NCI-H2081 (cell line): ENCODE measurements at places on chromosomes 2 and 18.
A peak's percentile ranks its signal among the peaks of the same experiment; 100 is the strongest.

- no peak for DNase-seq
These were observed 48.9 kb downstream of the RAB31 start for GRCh38 chr18:9756933-9757470.

DNA sequence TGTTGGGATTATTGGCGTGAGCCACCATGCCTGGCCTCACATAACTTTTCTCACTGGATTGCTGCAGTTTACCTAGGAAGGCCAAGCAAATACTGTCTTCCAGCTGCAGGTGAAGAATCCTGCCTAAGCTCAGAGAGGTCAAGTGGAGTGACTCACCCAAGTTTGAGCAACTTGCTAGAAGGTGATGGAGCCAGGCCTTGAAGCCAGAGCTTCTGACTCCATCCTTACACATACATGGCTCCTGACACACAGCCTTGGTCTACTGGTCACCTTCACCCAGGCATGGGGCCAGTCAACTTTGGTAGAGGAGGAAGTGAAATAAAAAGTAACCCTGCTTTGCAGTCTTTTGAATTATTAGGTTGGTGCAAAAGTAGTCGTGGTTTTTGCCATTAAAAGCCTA lies 93.5 kb downstream of the VWA3B start:
- no peak for DNase-seq

DNA sequence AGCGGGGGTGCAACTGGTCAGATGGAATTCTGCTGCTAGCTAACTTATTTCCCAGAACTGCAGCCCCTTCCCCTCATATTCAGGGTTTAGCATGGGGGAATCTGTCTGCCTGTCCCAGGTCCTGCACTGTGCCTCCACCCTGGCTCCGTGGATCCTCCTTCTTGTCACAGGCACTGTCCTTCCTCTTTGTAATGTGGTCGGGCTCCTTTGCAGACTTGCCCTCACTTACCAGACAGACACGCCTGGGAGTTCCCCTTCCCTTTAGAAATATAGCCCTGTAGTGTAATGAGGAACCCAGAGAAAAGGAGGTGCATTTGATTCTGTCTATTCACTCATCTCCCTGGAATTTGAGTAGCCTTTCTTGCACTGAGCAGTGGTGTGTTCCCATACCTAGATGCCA lies 108.7 kb downstream of the TRIM43 start:
- no peak for DNase-seq

DNA sequence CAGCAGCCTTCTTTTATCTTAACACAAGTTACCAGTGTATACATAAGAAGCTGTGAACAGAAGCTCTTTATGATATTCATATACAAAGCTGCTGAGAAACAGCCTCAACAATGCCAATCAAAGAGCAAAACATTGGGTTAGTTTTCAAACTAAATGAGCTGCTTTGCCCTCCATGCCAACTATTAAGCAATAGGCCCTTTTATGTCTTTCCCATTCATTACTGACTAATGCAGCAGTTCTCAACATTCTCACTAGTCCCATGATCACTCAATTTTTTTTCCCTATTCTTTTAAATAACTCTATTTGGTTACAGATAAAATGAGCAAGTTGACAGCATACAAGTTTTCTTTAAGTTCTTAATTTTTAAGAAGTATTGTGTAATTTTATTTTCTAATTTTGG lies 57.9 kb upstream of the FRZB start:
- DNase-seq, result no peak

GRCh38 chr2:23753291-23754010 lies 173.5 kb downstream of the ATAD2B start:
- DNase-seq, result no peak

DNA sequence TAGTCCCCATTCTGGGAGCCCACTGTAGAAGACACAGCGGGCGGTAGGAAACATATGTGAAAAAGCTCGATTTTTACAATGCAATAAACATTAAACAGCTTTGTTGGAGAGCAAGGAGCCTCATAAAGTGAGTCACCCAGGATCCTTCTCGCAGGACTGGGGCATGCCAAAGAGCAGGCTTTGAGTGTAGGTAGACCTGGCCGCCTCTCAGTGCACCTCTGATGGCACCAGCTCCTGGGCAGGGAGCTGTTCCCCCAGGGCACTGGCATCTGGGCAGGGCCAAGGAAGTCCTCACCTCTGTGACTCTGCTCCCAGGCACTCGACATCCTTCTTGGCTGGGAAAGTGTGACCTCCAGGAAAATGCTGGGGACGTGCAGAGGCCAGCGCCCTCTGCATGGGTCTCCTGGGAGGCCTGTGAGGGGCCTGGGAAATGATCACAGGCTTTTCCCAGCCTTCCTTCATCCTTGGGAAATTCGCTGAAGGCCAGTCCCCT lies 94.2 kb downstream of the POLR1A start:
- no peak for DNase-seq

DNA sequence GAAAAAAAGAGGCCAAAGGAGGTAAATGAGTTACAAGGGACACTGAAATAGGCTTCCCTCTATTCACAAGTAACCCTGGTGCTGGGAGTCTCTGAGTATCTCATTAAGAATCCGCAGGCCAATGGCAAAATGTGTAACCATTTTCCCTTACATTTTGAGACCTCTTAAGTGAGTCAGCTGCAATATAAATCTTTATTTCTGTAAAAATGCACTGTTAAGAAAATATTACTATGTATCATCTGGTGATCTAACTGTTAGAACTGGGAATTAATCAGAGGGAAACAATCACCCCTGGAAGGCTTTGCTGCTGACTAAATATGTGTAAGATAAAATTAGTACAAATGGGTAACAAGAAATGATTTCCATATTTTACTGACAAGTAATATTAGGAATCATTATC lies 483.1 kb upstream of the CHST9 start:
- no peak for DNase-seq

GRCh38 chr2:47096451-47096850 lies 58.7 kb downstream of the STPG4 start:
- DNase-seq, result no peak

DNA sequence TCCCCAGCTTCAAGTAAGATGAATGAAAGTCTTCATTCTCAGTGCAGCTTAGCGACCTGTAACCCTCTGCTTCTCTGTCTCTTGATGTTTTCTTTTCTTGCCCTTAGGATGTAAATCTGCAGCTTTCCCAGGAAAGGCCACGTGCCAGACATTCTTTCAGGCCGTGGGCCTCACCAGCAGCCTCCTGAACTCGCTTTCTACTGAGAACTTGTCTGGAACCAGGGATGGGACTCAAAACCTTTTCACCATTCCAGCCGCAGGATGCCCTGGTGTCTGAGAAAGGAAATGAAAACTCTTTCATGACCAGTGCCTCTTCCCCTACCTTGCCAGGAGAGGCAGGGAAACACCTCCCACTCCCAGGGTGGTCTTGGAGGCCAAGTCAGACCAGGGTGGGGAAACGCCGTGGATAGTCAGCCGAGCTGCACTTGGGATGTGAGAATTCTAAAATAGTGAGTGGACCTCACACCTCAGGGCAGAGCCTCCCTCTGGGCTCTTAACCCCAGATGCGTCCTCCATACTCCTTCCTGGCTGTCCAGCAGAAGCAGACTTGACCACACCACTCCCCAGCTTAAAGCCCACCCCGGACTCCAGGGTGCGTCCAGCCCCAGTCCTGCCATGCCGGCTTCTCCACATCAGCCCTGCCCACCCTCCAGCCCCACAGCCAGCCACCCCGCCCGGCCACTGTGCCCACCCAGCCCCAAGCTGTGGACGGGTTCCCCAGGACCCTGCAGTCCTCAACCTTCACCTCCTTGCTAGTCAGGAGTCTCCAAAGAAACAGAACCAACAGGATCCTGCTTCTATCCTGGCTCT lies 115.5 kb downstream of the TWIST2 start:
- no peak for DNase-seq

- DNase-seq, result no peak
These were observed 483.8 kb downstream of the GALR1 start for GRCh38 chr18:77733292-77733903.

DNA sequence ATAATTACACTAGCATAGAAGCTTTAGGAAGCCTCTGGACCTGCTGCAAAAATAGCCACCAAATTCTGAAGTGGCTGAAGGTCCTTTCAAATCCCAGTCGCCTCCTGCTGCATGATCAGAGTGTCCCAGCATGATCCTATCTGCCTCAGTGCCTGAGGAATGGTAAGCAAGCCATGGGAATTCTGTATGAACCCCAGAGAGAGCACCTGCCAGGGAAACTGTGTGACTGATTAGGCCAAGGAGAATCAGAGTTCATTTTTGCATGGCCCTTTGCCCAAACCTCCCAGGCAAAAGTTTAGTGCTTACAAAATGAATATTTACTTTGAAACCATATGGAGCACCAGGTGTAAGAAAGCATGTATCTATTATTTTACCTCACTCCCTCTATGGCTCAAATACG lies 221.4 kb downstream of the ARL4C start:
- DNase-seq, result peak; percentile 71

DNA sequence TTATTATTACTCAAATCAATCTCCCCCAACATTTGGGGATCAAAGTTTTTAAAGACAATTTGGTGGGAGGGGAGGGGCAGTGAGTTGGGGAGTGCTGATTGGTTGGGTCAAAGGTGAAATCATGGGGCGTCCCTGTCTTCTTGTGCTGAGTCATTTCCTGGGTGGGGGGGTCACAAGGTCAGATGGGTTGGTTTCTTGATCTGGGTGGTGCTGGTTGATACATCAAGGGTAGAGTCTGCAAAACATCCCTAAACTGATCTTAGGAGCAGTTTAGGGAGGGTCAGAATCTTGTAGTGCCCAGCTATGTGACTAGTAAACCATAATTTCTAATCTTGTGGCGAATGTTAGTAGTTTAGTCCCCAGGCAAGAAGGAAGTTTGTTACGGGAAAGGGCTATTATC lies 67.4 kb downstream of the MOGAT1 start:
- no peak for DNase-seq

DNA sequence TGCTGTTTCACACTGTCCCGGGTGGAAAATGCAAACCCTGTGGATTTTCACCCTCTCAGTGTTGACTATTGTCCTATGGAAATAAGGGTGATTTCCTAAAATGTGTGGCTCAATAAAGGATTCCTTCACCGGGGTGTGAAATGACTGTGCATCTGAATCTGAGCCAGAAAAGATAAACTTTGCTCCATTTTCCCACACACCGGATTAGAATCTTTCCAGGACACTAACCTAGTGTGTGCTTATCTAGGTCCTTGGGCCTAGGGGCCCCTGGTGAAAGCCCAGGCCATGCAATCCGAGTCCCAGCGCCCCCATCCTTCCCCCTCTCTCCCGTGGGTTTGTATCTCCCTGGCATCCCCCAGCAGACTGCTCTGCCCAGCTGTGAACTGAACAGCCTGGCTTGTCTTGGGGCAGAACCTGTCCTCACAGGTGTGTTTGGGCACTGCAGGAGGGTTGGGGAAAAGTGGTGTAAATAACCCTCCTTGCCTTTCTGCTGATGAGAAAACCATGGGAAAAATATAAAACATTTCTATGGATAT lies 17.3 kb downstream of the KLHL29 start:
- no peak for DNase-seq

DNA sequence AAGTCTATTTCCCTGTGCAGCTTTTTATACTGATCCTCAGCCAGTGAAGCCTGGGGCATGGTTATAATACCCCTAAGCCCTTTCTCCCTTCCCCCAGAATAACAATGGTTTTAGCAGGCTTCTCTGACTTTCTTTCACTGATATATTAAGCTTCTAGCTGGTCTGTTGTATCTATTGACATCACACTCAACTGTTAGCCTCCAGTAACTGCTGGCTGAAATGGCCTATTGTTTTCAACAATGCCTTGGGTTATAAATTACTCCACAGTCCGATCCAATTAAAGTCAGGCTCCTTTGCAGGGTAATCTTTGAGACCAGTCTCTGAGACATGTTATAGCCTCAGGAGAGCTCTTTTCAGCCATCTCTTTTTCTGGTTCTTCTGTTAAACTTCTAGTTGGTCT lies 2.9 kb upstream of the SLC9A4 start:
- DNase-seq, result no peak

DNA sequence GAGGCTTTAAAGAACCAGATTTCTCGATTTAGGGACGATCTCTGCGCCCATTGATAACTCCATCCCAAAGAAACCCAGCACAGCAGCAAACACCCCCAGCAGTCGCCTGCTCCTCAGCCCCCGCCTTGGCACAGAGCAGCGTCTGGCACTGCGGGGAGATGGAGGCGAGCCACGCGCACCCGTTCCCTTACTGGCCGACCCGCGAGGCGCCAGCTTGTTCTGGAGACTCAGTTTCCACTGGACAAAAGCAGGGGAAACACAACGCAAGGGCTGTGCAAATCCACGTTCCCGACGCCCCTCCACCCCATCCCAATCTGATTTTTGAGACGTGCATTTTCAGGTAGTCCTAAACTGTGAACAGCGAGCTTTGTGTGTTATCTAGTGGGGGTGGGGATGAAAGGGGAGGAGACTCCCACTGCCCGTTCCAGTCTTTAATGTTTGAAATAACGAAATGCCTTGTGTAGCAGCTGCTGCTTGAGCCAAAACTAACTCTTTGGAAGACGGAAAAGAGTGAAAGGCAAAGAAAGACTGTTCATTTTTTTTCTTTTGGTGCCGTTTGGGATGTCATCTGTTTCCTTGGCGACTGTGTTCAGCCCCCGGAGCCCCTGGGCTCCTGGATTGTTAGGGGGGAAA lies 143.2 kb downstream of the MEIS1 start:
- no peak for DNase-seq

DNA sequence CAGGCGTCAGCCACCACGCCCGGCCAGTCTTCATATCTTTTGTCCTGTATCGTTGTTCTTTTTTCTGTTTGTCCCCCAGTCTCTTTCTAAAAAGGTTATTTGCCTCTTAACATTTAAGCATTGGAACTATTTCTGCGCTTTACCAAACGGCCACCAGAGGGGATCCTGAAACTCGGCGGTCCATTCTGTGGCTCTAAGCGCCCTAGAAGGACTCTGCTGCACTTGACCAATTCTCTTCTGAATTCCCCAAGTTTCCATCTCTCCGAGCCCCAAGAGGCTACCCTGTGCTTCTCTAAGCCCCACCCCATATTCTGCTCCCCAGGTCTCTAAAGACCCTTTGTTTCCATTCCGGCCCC lies 33.1 kb upstream of the REG3G start:
- peak; percentile 34 for DNase-seq

DNA sequence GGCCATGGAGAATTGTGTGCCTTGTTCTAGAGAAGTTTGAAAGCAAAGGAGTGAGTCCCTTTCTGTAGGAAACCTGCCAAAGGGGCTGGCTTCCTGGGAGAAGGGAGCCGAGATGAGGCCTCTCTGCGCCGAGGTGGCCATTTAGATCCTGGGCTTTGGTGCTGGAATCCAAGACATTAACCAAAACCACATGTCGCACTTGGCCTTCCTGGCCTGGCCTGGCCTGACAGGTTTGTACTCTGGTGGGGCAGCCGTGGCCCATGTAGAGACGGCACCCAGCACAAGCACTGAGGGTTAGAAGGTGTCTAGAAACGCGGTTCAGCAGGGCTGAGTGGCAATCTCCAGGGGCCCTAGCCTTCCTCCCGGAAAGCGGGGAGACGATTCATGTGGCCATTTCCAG lies 7.1 kb downstream of the CNNM3 start:
- DNase-seq, result no peak

GRCh38 chr18:48824231-48824970 lies 126.4 kb downstream of the SMAD7 start:
- DNase-seq, result no peak

GRCh38 chr2:12119841-12120240 lies 373.4 kb downstream of the LPIN1 start:
- no peak for DNase-seq
